ENCODE measurements at places on chromosomes 5 and 9. TPM values are rescaled to one million over a fixed set of nuclear protein-coding genes. Genes with fewer than 3 reads are reported as not detected.
A peak's percentile ranks its signal among the peaks of the same experiment; 100 is the strongest.

EIF4EBP3 gene
- total RNA-seq = 7.3 TPM

DNA sequence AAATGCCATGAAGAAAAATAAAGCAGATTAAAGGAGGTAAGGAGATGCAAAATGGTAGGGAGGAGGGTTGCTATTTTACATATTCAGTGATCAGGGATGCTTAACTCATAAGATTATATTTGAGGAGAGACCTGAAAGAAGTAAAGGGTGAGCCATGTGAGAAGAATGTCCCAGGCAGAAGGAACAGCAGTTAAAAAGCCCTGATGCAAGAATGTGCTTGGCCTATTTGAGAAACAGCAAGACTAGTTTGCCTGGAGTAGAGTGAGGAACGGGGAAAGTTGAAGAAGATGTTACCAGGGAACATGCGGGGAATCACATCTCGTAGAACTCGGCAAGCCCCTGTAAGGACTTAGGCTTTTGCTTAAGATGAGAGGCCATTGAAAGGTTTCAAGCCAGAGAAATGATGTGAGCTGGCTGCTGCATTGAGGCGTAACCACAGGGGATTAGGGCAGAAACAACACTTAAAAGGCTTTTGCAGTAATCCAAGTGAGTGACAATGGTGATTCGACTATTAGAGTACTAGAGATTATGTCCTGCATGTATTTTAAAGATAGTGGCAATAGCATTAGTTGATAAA, 198.7 kb downstream of the VPS13A start:
- no peak for DNase-seq

- DNase-seq = no peak
These were observed 138.7 kb upstream of the NR3C1 start for GRCh38 chr5:143541943-143542797.

GRCh38 chr9:99109522-99109921, 4.6 kb downstream of the TGFBR1 start:
- no peak for DNase-seq

CRHBP gene
- 27.8 TPM for total RNA-seq

GRCh38 chr9:15977438-15977837, 424.6 kb downstream of the CCDC171 start:
- DNase-seq = no peak

DNA sequence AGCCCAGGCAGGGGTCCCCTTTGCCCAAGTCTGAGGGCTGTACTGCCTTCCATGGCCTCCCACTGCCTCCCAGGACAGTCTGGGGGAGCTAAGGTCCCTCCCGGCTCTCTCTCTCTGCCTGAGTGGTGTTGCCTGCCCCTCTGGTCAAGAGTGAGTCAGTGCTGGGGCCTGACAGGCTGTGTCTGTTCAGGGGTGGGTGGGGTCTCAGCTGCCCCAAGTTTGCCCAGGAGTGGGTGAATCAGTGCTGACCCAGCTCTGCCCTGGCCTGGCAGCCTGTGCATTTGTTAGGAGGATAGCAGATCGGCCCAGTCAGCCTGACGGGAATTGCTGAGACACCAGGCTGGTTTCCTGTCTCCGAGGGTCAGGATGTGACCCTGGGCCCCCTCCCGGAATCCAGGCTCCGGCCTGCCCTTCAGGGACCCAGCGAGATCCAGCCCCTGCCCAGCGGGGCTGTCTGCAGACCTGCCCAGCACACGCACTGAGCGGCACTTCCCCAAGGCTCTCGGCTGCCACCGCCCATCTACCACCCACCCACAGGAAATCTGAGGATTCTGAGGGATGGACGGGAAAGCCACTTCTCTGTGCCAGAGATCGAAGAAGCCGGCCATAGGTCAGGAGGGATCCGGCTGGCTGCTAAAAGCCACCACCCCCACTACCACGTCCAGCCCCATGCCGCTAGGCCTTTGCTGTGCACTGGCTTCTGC, 15.9 kb downstream of the ENG start:
- DNase-seq = no peak

OR13D1 gene
- not detected for total RNA-seq

GPX3 gene
- not detected for total RNA-seq

DNA sequence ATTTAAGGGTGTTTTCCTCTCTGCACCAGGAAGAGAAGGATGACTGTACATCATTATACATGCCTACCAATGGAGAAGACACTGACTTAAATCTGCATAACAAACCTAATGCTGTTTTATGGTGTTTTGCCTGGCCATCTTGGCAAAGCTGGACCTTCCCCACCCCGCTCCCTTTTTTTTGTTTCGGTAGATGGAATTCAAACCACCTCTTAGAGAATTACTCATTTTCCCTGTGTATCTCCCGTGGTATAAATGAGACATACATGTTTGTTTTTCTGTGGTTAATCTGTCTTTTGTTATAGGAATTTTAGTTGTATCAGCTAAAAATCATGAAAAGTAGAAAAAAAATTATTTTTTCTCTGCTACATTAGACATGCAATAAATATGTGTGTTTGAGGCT, 28.8 kb downstream of the IL12B start:
- DNase-seq = no peak

ANKRD34B gene
- total RNA-seq = not detected

ALDOB gene
- total RNA-seq = not detected

DNA sequence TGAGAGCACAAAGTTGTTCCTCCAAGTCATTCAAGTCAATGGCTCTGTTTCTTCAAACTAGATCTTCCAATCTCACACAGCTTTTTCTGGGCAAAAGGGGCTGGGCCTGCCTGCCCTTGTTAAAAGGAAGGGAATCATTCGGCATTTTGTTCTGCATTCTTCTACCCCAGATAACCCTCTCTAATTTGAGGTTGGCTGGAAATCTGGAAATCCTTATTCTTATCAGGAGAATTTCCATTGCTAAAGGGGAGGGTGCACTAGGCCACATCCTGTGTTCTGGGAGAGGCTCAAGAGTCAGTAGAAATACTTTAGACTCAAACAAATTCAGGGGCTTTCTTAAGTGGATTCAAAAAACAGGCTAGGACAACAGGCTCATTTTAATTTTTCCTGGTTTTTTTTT, 384.7 kb upstream of the ZNF462 start:
- DNase-seq = no peak

DNA sequence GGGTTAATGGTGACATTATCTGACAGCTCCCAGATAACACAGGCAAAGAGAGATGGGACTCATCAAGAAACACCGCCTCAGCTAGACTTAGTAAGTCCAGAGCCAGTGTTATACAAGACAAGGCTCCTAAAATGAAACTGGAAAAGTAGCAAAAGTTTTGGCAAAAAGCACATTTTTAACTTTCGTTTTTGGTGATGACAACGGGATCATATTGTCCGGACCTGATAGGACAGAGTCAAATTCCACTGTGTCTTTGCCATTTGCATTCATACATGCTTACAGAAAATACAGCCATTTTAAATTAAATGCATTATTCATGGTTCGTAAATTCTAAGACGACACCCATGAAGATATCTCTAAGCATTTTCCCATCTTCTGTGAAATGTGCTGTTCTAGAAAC, 152.1 kb downstream of the CRB2 start:
- DNase-seq = no peak

DNA sequence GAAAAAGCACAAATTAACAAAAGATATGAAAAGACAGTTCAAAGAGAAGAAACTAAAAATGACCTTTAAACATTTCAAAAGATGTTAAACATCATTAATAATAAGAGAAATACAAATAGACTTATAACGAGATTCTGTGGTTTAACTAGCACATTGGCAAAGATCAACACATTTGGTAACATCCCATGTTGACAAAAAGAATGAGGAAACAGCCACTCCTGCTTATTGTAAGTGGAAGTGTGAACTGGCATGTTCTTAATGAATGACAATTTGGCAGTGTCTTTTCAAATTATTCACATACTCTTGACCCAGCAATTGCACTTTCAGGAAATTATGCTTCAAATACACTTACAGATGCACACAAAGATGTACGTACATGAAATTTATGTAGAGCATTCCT, 176.3 kb downstream of the TLE1 start:
- DNase-seq = no peak

DNA sequence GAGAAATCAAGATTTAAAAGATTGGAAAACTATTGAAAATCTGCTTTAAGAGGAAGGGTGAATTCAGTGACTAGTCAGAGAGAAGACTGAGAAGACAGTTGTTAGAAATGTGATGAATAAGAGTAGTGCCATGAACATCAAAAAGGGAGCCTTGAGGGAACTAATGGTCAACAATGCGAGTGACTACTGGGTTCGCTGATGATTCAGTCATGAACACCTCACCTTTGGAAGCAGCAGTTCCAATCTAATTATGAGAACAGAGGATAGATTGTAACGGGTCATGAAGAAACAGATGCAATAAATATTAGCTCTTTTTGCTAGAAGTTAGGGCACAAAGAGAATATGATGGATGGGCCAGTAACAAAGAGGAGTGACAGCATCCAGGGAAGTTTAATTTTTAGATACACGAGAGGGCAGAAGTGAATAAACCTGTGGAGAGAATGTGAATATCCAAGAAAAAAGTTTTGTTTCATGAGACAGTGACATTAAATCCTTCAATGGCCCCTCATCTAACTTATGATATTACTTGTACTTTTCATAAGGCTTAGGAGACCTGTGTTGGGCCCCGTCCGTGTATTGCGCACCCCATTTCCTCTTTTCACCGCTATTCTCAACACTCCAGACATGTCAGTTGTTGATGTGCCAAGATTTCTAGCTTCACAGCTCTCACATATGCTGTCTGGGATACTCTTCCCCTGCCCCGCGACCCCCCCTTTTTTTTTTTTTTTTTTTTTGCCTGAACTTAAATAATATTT, 23.5 kb upstream of the IFNE start:
- DNase-seq = no peak

DNA sequence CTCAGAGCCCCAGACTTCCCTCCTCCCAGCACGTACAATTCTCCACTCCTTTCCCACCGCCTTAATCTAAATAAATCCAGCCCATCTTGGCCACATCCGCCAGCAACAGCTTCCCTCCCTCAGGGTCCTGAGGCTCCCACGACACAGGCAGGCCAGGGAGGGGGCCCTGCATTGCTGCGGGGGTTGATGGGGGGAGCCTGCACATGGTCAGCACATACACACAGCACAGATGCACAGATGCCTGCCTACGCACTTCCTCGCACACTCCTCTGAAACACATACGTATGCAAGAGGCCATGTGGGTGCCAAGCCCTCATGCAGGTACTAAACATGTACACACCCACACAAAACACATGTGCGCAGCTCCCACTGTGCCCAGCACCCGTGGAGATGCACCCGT, 14.8 kb downstream of the PDGFRB start:
- DNase-seq = no peak

NR6A1 gene
- 3.1 TPM for total RNA-seq

- DNase-seq = peak; percentile 68
These were observed 13.8 kb downstream of the PROP1 start for GRCh38 chr5:177982072-177982727.

CDO1 gene
- total RNA-seq = not detected

GRCh38 chr5:146620031-146620668, 104.2 kb upstream of the GPR151 start:
- DNase-seq = no peak

DNA sequence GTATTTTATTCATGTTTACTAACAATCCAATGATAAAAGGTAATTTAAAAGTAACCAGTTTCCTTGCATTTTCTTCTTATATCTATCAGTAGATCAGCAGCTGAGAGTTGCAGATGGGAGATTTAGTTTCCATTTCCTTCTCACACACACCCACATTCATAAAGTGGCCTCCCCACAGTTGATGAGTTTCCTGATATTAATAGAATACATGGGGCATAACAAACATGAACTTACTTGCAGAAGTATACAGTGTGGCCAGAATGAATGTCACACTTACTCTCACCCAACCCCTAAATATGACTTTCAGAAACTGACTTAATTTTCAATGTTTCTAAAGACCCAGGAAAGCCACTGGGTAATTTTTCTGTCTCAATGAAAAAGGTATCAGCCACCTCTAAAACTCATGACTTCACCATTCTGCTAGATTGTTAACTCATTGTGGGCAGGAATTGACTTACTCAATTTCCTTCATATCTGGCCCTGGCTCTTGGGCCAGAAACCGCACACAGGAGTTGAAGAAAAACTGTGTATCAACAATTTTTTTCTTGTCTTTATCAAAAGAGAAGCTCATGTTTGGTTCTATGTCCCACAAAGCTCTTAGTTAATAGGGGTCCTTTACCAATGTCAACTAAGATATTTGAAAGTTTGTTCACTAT, 63.5 kb upstream of the OSMR start:
- DNase-seq = no peak

DNA sequence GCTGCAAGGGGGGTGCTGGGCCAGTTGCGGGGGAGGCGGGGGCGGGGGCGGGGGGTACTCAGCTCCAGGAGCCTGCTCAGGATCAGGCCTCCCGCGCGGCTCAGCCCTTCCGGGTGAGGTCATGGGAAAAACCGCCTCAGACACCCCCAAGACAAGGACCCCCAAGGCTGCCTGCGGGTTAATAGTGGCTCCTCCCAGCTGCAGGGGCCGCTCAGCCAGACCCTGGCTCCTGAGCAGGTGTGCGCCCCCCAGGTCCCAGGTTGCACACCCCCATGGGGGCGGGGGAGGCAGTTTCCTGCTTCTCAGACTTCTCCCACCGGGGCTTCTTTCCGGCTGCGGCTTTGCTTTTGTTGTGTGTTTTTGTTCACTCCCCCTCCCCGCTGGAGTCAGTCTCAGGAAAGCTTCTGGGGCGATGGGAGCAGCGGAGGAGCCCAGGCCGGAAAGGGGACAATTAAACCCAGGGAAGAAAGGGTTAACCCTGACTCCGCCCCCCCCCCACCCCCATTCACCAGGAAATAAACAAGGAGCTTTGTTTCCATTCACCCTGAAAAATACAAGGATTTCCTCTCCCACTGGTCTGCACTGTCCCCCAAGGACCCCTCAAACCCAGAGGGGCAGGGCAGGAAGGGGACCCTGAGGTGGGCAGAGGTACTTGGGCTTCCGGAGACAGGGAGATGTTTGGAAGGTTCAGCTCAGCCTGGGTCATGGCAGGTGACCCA, 42.3 kb upstream of the NOTCH1 start:
- no peak for DNase-seq

TMEM245 gene
- 24.2 TPM for total RNA-seq

SUSD3 gene
- 6.2 TPM for total RNA-seq

DNA sequence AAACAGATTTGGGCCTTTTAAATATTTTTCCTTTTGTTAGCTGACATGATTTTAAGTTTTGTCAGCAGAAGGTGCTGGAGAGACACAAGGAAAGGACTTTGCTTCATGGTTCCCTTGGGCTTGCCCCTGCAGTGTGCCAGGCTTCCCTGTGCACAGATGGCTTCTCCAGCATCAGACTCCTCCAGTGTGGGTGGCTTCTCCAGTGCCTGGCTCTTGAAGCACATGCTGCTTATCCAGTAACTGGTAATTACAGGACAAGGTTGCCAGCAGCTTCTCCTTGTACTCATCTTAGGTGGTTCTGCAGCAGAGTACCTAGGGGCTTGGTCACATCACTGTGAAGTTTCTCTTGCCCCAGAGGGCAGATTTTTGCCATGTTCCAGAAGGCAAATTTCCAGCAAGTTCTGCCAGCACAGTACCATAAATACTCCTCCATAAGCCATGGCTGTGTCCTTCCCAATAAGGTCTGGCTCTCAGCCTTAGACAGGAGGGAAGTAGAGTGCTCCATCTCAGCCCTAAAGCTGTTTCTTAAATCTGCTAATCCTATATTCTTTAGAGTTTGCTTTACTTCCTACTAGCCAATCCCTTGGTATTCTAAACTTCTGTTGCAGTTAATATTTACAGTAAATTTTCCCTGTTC, 62.4 kb downstream of the PJA2 start:
- no peak for DNase-seq

All from Karpas-422 (cell line).